Activated CD8-positive, alpha-beta memory T cell treated with anti-CD3 and anti-CD28 coated beads, Interleukin-2, amount 50 U/mL, for 4 hours (primary cell): ENCODE measurements at places on chromosomes 11 and 22.
A peak's percentile ranks its signal among the peaks of the same experiment; 100 is the strongest.

- no peak for DNase-seq
Measured at GRCh38 chr11:25981998-25982397, 349.9 kb upstream of the ANO3 start.

- peak; percentile 59 for DNase-seq
Measured at GRCh38 chr11:44110231-44110679, 14.8 kb downstream of the EXT2 start.

DNA sequence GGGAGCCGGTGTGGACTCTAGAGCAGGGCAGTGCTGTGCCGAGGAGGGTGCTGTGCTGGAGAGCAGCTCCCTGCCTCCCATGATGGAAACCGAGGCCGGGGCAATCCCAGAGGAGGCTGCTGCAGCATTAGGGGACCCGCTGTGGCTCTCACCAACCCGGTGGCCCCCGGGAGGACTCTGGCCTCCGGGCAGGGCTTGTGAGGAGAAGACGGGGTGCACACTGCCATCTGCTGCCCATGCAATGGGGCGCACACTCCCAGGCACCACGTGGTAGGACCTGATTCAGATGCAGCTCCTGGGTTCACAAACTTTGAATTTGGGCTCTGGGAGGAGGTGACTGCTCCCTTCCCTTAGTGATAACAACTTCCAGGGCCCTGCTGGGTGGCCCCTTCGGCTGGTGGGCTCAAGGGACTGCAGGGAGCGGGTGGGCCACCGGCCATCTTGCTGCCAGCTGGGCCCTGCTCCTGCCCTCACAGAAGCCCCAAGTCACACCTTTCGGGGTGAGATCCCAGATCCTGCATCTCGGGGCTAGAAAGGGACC lies 93.8 kb upstream of the FGF3 start:
- DNase-seq: no peak

DNA sequence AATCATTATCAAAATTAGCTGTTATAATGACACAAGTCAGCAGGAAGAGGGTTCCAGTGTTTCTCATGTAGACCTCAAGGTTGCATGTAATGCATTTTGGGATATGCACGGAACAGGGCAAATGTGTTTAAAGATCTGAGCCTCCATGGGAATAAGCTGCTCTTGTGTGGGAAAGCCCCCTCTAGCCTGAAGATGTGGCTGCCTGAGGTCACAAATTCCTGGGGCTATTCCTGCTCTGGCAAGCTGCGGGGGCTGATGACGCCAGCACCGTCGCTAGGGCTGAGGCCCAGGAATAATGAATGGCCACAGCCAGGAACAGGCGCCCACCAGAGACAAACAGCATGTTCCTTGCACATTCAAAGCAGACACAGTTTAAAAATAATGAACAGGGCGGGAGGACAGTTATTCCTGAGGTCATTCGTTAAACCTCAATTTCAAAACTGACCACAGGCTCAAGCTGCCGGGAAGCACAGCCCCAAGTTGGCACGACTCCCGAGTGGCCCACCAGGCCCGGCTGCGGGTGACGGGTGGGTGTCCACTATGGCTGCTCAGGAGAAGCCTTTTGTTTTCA lies 11.7 kb downstream of the OSBPL5 start:
- no peak for DNase-seq

DNA sequence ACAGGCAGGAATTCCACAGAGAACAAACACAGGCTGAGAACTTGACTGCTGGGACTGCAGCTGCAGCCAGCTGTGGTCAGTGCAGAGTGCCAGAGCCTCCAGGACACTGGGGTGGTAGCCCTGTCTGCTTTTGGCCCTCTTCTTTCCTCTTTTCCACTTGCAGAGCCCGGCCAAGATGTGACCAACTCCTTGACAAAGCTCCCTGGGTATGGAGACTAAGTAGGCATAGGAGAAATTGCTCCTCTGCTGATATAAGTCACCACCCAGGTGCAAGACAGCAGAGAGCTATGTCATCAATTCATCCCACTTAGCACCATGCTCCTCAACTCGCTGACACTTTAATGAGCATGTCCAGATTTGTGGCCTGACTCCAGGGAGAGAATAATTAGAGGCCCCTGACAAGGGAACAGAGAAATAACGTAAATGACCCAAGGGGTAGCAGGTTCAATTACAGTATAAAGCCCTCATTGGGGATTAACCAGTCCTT lies 369.4 kb upstream of the B3GAT1 start:
- DNase-seq: no peak

- DNase-seq: no peak
Measured at GRCh38 chr22:24417200-24417599, 10.2 kb upstream of the ADORA2A start.

- DNase-seq: no peak
Measured at GRCh38 chr11:69638941-69639681, 1.8 kb upstream of the CCND1 start.
